ENCODE measurements at places on chromosomes 11 and 22.

DNA sequence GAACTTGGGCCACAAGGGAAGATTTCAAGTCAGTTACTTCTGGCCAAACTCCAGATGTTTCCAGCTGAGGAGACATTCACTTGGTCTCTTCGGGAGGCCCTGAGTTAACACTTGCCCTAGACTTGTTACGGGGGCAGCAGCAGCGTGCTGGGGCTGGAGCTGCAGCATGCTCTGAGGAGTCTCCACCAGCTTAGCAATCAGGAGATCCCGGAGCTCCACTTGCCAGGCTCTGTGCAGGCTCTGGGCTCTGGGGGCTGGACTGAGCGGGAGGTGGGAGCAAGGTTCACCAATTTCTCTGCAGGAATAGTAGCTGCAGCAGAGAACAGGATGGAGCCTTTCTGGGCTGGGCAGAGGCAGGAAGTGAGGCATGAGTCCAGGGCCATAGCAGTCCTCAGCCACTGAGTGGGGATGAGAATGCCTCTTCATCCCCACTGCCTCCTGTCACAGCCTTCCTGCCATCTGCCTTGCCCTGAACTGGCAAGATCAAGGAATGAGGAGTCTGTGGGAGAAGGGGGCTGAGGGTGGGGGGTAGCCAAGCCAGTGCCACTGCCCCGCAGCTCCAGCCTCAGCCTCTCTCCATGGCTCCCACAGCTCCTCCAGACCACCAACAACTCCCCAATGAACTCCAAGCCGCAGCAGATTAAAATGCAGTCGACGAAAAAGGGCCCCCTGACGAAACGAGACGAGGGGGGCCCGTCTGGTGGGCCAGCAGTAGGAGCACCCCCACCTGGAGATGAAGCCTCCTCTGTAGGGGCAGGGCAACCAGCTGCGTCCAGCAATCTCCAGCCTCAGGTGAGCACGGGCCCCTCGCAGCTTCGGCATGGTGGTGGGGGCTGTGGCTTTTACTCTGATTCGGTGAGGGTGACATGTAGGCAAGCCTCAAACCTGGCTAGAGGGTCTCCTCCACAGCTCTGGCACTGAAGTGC is 23.4 kb downstream of the GTPBP1 start:
- DNase-seq = no peak

DNA sequence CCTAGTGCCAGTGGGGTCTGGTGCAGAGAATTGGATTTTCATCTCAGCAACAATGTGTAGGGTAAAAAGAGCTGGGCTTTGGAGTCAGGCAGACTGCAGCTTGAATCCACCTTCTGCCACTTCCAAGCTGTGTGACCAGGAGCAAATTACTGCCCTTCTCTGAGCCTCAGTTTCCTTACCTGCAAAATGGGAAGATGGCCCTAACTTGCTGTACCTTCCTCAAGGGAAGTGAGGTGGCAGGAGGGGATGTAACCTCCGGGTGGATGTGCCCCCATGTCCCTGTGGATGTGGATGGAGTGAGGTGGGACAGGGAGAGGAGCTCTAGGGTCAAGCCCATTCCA is 90.9 kb downstream of the CACNA1I start:
- DNase-seq = no peak

DNA sequence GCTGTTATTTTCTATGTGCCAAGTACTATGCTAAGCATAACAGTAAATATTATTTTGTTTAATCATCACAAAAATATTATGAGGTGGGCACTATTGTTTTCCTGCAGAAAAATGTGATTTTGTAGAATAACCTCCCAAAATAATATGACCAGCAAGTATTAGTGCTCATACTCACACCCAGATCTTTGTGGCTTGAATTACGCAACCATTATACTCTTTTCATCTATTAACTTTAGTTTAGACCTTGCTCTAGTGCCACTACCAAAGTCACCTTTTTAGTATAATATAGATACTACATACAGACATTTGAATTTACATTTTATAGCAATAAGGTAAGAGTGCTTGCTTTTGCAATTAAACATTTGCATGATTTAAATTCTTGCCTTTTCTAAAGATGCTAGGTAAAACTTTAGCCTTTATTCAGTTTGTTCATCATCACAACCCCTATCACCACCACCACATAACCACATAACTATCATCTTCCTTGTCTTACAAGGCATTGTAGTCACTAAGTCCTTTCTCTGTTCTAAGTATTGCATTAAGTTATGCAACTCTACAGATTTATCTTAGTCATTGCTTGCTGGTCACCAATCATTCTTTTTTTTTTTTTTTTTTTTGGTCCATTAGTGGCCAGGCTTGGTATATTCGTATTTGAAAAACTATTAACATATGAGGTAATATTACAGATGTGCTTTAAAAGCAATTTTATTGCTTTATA is 68.4 kb downstream of the GAS2 start:
- no peak for DNase-seq

DNA sequence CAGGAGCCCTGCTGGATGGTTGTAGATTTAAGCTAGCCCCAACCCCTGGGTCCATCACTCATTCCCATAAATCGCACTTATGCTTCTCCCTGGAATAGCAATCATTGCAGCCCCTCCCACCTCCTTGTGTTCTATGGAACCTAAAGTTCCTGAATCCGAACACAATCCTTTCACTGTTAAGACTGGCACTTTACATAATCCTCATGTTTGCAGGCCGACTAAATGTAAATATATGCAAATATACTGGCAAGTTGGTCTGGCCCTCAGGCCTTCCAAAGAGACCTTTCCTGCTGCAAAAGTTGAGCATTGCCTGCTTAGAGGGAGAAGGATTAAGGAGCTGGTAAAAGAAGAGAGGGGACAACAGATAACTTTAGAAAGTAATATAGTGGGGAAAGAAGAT is 892.9 kb downstream of the OPCML start:
- DNase-seq = no peak

DNA sequence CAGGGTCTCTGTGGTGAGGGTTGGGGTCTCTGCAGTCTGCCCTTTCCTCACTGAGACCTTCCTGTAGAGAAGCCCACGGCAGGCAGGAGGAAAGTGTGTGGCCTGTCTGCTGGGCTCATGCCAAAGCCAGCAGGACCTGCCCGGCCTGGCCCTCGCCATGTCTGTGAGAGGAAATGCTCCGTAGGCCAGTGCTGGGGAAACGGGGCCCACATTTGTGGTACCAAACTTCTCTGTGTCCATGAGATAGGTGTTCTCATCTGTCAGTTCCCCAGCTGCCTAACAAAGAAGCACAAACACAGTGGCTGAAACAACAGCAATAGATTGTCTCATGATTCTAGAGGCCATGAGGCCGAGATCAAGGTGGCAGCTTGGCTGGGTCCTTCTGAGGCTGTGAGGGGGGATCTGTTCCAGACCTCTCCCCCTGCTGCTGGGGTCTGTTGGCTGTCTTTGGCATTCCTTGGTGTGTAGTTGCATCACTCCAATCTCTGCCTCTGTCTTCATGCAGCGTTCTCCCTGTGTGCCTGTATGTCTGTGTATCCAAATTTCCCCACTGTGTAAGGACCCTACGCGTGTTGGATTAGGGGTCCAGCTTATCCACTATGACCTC is 772.5 kb downstream of the TBC1D22A start:
- DNase-seq = no peak

- peak; percentile 37 for DNase-seq
These were observed 131.4 kb upstream of the UBASH3B start for GRCh38 chr11:122523846-122524805.

GRCh38 chr11:107606141-107606540 is 15.2 kb downstream of the ELMOD1 start:
- no peak for DNase-seq

GRCh38 chr22:39349967-39350726 is at the start of gene SYNGR1:
Gene SYNGR1, plus strand, starts transcription at chr22:39349991. Its CDS starts 20 bp downstream, at chr22:39350011.
- peak; percentile 31 for DNase-seq

DNA sequence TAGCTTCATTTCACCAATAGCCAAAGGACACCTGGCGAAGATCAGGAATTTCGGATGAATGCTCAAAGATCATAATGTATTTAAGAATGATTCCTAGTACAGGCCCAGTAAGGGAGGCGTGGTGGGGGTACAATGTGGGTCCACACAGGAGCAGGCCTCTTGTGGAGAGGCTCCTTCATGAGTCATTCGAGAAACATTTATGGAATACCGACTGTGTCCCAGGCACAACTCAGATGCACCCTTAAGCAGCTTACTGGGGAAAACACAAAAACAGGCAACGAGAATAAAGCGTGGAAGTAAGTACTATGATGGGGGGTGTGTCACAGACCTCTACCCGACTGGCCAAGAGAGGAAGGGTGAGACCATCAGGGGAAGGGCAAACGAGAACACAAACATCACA is 44.5 kb downstream of the SMCO4 start:
- DNase-seq = no peak

GRCh38 chr11:15169815-15170551 is 55.3 kb downstream of the INSC start:
- no peak for DNase-seq

DNA sequence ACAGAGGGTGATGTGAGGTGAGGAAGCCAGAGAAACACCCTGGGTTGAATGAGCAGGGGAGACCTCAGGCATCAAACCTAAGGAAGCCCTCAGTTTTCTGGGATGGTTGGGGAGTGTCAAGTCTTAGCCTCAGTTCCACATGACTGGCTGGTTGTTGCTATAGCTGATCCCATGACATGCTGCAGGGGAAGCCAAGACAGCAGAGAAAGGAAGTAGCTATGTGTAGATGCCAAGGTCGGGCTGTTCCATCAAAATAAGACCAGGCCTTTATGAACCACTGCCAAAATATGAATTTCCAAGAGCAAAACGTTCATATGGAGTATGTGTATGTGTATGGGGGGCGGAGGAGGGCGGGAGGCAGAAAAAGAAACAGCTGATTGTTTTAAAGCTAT is 11.6 kb downstream of the CD59 start:
- DNase-seq = peak; percentile 32

GRCh38 chr11:75423721-75424120 is 9.3 kb downstream of the KLHL35 start:
- peak; percentile 5 for DNase-seq

GRCh38 chr11:121478895-121479697 is 26.3 kb upstream of the SORL1-AS1 start:
- DNase-seq = no peak

DNA sequence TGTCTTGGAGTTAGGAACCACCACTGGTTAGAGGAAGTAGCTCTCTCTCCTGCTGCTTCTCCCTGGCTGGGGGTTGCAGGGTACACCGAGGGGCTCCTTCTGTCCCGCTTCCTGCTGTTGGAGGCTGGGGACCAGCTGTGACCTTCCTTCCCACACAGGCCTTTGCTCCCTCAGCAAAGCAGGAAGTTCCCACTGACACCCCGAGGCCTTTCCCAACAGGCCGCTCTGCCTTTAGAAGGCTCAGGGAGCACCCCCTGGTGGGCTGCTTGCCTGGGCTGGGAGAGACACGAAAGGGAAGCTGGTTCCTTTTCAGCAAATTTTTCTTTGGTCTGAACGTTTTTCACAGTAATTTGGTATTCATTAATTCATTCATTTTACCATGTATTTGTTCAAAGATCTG is 527.9 kb upstream of the B3GAT1 start:
- no peak for DNase-seq

DNA sequence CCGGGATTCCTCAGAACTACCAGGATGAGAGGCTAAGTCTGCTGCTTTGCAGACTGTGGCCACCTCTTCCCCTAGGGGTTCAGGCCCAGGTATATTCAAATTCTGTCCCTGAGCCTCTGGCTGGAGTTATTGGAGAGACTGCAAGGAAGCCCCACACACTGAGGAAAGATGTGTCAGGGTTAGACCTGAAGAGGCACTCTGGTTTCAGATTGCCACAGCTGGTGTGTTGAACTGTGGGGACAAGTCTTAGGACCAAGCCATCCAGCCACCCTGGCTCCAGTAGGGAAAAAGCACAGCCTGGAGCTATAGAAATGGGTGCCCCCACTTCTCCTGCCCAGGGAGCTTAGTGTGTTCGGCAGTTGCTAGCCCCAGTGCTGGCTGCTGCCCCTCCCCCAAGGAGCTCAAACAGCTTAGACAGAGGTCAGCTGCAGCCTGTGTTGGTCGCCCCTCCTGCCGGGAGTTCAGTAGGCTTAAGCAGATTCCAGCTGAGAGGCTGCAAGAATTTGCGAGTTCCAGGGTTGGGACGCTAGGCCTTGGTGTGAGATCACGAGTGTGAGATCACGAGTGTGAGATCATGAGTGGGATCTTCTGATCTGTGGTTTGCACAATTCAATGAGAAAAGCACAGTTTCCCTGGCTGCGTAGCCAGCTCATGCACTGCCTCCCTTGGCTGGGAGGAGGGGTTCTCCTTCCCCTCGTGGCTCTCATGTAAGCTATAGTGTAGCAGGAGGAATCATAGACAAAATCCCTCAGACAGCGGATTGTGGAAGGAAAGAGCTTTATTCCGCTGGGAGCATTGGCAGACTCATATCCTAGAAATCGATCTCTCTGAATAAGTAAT is 552.1 kb upstream of the CHORDC1 start:
- no peak for DNase-seq

GRCh38 chr22:36816339-36816635 is 548 bp downstream of the PVALB start:
- DNase-seq = no peak

GRCh38 chr22:42895087-42895486 is 38.0 kb upstream of the ARFGAP3 start:
- no peak for DNase-seq

GRCh38 chr11:76782531-76783293 is 444 bp upstream of the TSKU start:
- DNase-seq = peak; percentile 90

DNA sequence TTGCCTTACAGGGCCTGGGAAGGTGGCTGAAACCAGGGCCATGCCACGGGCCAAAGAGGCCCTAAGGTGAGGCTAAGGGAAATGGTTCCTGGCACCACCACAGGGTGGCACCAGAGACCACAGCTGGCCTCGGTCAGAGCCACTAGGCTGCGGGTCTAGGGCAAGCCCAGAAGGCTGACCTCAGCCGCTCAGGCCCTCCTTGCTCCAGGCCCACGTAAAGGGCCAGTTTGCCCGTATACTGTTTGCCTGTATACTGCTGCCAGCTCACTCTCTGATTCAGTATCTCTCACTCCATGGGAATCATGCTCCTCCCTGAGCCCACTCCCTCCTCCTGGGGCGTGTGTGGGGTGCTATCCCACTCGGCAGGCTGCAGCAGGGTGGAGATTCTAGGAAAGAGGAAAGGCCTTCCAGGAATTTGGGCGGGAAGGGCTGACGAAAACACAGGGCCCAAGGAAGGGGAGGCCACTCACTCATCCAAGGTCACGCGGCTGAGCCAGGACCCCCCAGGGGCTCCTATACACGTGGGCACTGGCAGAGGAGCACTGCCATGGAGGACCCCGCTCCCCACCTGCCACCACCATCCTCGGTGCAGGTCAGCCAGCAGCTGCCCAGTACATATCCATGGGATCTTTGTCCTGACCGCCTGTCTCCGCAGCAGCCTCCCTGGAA is 62.4 kb downstream of the NECTIN1 start:
- peak; percentile 78 for DNase-seq

GRCh38 chr11:117816151-117816741 is 8.3 kb downstream of the FXYD2 start:
- peak; percentile 33 for DNase-seq
